Chondrocyte (in vitro differentiated cells): ENCODE measurements at places on chromosomes 16 and 17. TPM values are rescaled to one million over a fixed set of nuclear protein-coding genes. Genes with fewer than 3 reads are reported as not detected.

Gene ESRP2
- 0.42 to 0.44 TPM in 2 of 3 replicates, not detected in the other for total RNA-seq

Gene TNFRSF17
- not detected in 3 replicates for total RNA-seq

Gene KRTAP4-9
- not detected in 3 replicates for total RNA-seq

Gene GRAPL
- not detected in 3 replicates for total RNA-seq

Gene CORO1A
- total RNA-seq: 2.2 to 3.0 TPM (median 2.9 TPM) in 3 replicates

Gene INCA1
- 0.74 to 1.5 TPM (median 0.85 TPM) in 3 replicates for total RNA-seq

Gene KRTAP2-2
- not detected in 3 replicates for total RNA-seq

Gene SLC12A3
- total RNA-seq: not detected in 3 replicates

Gene SLFN12
- total RNA-seq: 10.5 to 19.2 TPM (median 13.1 TPM) in 3 replicates

Gene SPNS2
- total RNA-seq: 0.70 to 0.87 TPM in 2 of 3 replicates, not detected in the other

Gene GPR139
- not detected in 3 replicates for total RNA-seq

Gene STX8
- 50.6 to 64.4 TPM (median 55.7 TPM) in 3 replicates for total RNA-seq

Gene CES3
- 0.12 to 0.75 TPM (median 0.13 TPM) in 3 replicates for total RNA-seq
